Hematopoietic multipotent progenitor cell treated with erythropoietin and hydrocortisone succinate and interleukin-3 and kit ligand, for 6 days (in vitro differentiated cells): ENCODE measurements at places on chromosomes 12 and 14.

GRCh38 chr14:32192712-32193373 lies 9.0 kb upstream of the RNU6-7 start:
- no peak for DNase-seq

DNA sequence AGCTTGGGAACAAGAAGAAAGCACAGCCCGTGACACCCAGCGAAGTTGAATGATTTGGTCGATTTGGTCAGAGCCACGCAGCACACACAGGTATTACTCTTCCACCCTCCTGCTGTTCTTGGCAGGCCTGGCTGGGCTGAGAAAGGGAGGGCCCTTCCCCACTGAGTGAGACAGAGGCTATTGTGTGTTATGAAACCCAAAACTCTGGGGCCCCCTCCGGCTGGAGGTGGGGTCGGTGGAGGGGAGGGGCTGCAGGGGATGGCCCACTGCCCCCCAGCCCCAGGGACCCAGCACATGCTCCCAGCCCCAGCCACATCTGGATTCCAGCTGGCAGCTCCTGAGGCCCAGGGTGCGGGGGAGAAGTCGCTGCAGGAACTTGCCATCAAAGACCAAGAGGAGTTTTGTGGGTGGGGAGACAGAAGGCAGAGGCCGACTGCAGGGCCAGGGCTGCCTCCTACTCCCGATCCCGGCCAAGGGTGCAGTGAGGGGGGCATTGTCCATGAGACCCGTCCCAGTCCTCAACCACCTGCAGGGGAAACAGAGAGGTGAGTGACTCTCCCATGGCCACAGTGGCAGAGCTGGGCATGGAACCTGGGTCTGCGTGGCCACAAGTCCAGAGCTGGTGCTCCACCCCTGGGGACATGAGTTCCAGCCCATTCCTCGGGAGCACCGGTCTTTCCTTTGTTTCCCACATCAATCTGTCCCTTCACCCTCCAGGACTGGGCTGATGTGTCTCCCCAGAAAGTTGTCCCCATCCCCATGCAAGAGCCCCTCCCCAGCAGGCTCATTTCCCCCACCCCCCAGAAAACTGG lies 8.7 kb downstream of the TMEM119 start:
- no peak for DNase-seq

GRCh38 chr14:90408713-90409112 lies 11.9 kb downstream of the CALM1 start:
- DNase-seq = no peak

DNA sequence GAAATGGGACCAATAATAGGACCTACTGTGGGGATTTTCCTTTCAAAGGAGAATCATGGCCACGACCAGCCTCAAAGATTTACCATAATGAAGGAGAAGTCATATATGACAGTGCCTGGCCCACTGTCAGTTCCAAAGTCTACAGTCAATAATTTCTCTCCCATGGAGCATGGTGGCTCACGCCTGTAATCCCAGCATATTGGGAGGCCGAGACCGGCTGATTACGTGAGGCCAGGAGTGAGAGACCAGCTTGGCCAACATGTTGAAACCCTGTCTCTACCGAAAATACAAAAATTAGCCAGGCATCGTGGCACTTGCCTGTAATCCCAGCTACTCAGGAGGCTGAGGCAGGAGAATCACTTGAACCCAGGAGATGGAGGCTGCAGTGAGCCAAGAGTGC lies 13.8 kb downstream of the IRF2BPL start:
- DNase-seq = no peak

DNA sequence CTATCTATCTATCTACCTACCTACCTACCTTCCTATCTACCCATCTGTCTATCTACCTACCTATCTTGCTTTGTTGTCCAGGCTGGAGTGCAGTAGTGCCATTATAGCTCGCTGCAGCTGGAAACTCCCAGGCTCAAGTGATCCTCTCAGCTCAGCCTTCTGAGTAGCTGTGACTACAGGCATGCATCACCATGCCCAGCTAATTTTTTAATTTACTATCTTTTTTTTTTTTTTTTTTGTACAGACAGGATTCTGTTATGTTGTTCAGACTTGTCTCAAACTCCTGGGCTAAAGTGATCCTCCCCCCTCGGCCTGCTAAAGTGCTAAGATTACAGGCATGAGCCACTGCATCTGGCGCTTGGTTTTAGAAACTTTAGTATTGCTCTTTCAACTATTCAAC lies 762.4 kb downstream of the SLC6A15 start:
- DNase-seq = no peak

DNA sequence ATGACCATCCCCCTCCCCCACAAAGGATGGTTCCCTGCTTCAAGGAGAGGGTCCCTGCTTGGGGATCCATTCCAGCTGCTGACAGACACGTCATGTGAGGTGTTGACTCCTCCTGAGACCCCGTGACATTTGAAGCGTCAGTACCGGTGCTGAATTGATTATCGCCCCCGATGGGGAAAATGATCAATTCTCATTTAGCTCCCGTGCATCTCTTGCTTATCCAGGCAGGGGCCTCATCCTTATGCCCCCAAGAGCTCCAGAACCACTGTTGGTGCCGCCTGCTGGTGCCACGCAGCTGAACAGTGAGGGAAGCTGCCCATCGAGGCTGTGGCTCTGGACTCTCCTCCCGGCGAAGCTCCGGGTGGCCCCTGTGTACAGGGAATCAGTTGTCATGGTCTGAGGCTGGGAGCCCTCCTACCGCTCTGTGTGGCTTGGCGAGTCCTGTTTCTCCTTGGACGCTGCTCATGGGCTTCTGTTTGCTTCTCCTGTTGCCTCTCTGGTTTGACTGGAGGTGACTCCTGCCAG lies 4.6 kb downstream of the KIF26A start:
- no peak for DNase-seq

- no peak for DNase-seq
Observed at GRCh38 chr12:5328669-5329517, 103.0 kb upstream of the NTF3 start.

DNA sequence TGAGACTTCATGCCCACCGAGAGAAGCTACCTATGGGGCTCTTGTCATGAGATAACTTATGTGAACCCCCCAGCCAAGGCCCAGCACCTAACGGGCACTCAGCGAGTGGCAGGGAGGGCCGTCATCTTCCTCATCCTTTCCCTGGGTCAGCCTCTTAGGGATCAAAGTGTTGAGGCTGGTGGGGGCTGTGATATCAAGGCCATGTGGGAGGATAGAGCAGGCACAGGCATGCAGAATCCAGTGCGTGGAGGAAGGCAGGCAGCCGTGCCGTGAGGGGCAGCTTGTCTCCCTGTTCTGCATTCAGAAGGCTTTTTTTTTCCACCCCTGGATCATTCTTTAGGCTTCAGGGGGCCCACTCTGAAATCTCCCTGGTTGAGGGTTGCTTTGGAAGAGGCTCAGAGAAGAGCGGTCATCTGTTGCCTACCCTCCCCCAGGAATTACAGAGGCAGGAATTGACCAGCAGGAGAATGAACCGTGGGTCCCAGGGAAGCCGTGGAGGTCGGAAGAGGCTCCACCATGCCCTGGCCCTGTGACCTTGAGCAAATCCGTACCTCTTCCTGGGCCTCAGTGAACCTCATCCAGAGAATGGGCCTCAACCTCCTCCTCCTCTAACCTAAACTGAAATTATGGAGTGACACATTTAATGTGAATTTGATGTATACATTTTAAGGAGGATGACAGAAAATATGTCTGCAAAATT lies 62.8 kb downstream of the BEGAIN start:
- DNase-seq = no peak

- DNase-seq = no peak
Observed at GRCh38 chr12:28083840-28084678, 106.2 kb upstream of the CCDC91 start.

- DNase-seq = no peak
Observed at GRCh38 chr12:126847005-126847629, 1419.9 kb upstream of the TMEM132C start.

GRCh38 chr12:10226086-10226485 lies 13.4 kb downstream of the GABARAPL1 start:
- no peak for DNase-seq

DNA sequence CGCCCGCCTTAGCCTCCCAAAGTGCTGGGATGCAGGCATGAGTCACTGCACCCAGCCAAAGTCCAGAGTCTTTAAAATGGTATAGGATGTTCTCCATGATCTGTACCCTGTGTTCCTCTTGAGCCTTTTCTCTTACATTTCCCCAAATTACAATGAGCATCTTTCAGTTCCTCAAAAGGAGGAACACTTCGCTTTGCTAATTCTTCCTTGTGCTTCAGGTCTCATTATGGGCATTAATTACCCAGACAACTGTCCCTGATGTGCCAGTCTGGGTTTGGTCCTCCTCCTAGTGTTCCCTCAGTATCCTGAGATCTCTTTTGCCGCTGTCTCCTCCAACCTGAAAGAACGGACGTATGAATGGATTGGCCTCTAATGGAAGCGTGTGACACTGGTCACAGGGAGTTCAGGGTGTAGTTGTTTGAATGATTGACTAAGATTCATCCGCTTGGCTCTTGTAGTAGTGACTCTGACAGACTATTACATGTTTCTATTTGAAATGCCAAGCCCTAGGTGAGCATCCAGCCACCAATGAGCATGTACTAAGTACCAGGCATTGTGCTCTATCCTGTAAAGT lies 8.2 kb downstream of the PRKCH start:
- no peak for DNase-seq

GRCh38 chr12:52582971-52583456 lies 9.4 kb upstream of the KRT74 start:
- peak; percentile 87 for DNase-seq

DNA sequence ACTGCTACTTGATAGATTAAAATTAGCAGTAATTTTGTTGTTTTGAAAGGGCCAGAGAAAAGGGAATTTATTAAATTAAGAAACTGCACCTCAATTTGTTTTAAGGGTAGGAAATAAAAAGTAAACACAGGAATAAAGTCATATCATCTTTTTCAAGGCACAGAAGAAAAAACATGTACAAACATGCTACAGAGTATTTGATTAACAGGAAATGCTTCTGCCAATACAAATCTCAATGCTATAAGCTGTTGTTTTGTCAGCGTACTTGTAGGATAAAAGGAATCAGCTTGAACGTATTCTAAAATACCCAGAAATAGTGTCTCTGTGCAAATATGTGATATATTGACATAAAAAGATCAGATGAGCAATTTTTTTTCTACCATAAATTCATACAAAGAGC lies 474.0 kb upstream of the MGAT4C start:
- DNase-seq = no peak

- DNase-seq = peak; percentile 24
Observed at GRCh38 chr12:694734-695503, 31.7 kb upstream of the NINJ2 start.

DNA sequence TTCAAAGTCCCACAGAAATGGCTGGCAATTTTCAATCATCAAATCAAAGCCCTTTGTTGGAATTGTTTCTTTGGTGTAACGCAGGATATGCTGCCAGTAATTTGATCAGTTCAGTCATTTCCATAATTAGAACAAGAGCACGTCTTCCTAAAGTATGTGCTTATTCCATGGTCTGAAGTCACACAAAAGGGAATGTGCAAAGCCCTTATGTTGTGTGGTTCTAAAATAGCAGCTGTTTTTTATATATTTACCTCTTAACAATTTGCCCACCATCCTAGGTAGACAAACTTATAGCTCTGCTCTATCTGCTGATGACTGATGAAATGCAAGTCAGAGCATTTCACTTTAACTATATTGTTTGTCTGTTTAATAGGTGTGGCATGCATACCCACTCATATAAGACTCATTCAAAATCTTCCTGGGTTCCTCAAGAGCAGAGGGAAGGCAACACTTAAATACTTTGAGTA lies 176.1 kb upstream of the SLC38A2 start:
- DNase-seq = no peak

GRCh38 chr12:64673490-64674169 lies 63.3 kb downstream of the RASSF3 start:
- no peak for DNase-seq

- peak; percentile 36 for DNase-seq
Observed at GRCh38 chr12:131895640-131896079, 1.2 kb downstream of the ULK1 start.

GRCh38 chr14:68297876-68298468 lies 478.4 kb downstream of the RAD51B start:
- no peak for DNase-seq

DNA sequence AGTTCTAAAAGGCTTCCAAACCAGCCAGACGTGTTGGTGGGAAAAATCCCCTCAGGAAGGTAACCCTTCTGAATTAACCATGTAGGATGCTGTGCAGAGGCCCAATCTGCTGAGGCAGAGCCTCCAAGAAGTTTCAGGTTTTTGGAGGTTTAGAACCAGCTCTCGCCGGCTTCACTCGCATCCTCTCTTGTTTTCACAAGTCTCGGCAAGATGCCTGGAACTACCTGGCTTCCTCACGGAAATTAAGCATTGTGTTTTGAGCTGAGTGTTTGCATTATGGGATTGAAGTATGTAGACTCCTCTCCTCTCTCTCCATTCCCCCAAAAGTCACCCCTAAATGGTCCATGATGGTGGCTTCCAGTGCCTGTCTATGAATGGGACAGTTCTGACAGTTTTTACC lies 20.6 kb downstream of the LTBP2 start:
- DNase-seq = no peak

DNA sequence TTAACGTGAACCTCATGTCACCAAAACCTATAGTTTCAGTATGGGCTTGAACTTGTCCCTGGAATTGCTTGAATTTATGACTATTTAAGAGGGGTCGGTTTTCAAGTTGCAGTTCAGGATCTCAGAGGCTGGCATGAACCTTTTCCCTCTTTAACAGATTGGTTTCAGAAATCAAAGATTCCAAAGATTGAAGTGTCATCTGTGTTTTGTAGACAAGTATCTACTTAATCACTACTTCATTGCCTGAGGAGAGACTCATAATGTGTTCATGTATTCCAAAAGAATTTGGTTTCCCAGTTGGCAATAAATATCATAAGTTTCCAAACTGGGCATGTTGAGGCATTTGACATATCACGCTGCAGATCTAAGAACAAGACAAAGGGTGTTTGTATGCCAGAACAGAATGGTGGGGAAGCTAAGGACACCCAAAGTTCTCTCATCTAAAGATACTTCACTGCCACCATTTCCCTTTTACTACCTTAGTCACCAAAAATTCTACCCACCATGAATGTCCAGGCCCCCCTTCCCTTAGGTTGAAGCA lies 199.5 kb downstream of the NUAK1 start:
- no peak for DNase-seq

GRCh38 chr12:107748472-107748871 lies 12.5 kb downstream of the PRDM4 start:
- DNase-seq = no peak

DNA sequence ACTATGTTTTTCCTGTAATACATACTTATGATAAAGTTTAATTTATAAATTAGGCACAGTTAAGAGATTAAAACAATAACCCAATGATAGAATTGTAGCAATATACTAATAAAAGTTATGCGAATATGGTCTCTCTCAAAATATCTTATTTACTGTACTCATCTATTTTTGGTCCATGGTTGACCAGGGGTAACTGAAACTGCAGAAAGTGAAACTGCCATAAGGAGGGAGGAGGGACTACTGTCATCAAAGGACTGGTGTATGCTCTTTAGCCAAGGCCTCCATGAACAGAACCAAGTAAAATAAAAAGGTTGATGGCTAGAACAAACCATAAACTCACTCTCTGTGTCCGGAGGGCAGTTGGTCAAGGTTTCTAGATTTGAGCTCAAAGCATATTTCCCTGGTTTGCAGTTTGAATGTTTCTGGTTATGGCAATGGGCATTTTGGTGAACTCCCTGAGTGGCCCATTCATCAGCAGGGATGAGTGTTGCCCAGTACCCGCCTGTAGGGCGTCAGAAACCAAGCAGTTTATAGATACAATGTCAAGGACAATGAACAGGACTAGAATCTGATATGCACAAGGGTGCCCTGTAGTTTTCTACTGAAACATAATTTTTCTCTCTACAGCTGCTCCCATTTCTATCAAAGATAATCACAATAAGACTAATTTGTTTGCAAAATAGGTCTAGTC lies 19.8 kb downstream of the LEMD3 start:
- no peak for DNase-seq
